ENCODE measurements at places on chromosomes 7 and 10.

GRCh38 chr7:90492250-90492649 is 22.8 kb downstream of the PTTG1IP2 start:
- DNase-seq, result no peak

- DNase-seq, result no peak
Measured at GRCh38 chr10:102398172-102399020, 2.9 kb downstream of the NFKB2 start.

- DNase-seq, result no peak
Measured at GRCh38 chr7:44955733-44956132, 23.1 kb downstream of the MYO1G start.

DNA sequence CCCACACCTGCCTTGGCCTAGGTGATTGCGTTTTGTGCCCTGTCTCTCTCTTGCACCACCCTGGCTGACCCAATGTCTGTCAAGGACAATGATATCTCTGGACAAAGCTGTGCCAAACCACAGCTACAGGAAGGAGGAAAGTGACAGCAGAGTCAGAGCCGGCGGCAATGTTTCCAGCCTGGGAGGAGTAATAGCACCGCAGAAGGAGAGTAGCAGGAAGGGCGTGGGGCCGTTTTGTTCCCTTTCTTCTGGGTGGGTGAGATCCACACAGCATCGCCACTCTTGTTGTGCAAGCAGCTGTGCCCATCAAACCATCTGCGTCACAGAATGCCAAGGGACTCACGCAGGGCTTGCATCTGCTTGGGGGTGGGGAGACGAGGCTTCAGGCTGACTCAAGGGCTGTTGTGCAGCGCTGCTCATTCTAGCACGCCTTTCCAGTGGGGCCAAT is 341.6 kb upstream of the AUTS2 start:
- no peak for DNase-seq

- DNase-seq, result no peak
Measured at GRCh38 chr10:117367718-117368117, 7.5 kb downstream of the PDZD8 start.

- DNase-seq, result no peak
Measured at GRCh38 chr10:59106441-59106840, 70.0 kb upstream of the PHYHIPL start.

DNA sequence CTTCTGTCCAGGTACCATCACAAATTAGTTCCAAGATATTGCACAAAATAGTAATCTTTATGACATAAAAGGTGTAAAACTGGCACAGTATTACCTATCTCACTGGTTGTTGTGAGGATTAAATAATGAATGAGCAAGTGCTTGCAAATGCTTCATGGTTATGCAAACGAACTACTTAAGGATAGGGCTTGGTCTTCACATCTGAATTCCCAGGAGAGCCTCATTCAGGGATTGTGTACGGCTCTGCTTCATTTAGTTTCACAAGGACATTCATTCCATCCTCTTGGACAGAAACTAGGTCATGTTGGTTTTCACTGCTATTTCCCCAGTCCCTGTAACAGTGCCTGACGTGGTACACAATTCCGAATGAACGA is 12.1 kb downstream of the ABCA13 start:
- DNase-seq, result no peak

DNA sequence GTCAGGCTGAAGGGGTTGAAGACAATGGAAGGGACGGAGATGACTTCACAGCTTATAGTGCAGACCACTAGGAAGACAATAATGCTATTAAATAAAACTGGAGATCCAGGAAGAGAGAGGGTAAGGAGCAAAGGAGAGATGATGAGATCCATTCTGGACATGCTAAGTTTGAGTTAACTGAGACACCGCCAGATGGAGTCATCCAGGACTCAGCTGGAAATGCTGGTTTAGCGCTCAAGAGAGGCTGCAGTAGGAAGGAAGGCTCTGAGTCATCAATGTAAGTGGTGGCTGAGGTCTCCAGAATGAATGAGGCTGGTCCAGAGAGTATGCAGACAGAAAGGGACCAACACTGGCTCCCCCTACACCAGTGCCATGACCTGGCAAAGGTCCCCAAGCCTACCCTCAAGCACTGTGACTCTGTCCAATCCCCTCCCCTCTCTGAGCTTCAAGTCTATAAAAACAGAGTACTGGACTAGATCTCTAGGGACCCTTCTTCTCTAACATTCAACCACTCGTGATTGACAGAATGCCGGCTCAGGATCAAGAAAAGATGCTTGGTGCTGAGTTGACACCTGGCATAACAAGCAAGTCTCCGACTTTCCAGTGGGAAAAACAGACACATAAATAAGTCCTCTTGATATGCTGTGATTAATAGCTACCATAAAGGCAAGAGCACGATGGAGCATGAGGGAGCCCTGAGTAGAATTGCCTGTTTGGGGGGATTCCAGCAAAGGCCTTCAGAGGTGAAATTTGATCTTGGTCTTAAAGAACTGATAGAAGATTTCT is 8.9 kb downstream of the GFRA1 start:
- DNase-seq, result no peak

DNA sequence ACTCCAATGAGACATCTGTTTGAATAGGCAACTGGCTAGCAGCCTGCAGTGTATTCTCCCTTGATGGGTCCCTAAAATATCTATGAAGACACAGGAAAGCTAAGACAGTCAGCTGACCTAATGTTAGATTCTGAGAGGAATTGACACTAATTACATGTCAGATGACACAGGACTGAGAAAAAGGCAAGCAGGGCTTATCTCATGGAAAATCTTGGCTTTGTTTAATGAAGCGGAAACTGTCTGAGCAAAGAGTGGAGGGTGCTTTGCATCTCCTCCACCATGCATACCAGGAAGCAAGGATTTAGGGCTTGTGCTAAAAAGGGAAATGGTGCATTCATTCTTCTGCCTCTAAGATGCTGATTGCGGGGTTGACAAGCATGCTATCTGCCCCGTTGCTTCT is 135.5 kb upstream of the GLI3 start:
- no peak for DNase-seq

GRCh38 chr10:47043928-47044538 is 132.8 kb downstream of the PTPN20 start:
- DNase-seq, result no peak

All from T-helper 9 cell (primary cell).